ENCODE measurements at places on chromosomes 11 and 22. TPM values are rescaled to one million over a fixed set of nuclear protein-coding genes. Genes with fewer than 3 reads are reported as not detected.

The CBLIF gene
- total RNA-seq = not detected

The TTC36 gene
- total RNA-seq = 0.93 TPM

The SHISAL1 gene
- total RNA-seq = not detected

The RAB38 gene
- 13.1 TPM for total RNA-seq

The OTOG gene
- not detected for total RNA-seq

The CARD18 gene
- not detected for total RNA-seq

The ART5 gene
- total RNA-seq = not detected

The DKK3 gene
- not detected for total RNA-seq

Measured in activated naive CD4-positive, alpha-beta T cell treated with anti-CD3 and anti-CD28 coated beads, Interleukin-2, amount 50 U/mL, for 72 hours (primary cell).